Tongue (tissue), 3 donors: ENCODE measurements at places on chromosomes 6 and 20.

- DNase-seq, result no peak
These were observed 158.6 kb upstream of the PREP start for GRCh38 chr6:105561486-105561885.

- peak; percentile 60 for DNase-seq
These were observed 7.9 kb upstream of the MCHR2 start for GRCh38 chr6:100001915-100002388.

- DNase-seq, result peak; percentile 96
These were observed 59.5 kb downstream of the TRIM38 start for GRCh38 chr6:26022132-26022472.

DNA sequence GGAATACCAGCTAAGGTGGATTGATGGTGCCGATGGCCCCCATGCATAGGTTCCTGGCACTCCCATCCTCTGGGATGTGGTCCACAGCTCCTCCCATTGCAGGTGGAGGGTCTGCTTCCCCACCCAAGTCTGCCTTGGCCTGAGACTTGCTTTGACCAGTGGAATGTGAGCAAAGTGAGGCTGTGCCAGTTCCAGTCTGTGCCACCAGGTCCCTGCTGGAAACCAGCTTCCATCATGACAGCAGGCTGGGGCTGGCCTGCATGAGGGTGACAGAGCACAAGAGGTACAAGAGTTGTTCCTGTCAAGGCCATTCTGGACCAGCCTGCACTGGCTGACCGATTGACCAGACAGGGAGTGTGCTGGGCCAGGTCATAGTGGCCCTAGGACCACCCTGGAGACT is 27.0 kb upstream of the CCR6 start:
- DNase-seq, result no peak

DNA sequence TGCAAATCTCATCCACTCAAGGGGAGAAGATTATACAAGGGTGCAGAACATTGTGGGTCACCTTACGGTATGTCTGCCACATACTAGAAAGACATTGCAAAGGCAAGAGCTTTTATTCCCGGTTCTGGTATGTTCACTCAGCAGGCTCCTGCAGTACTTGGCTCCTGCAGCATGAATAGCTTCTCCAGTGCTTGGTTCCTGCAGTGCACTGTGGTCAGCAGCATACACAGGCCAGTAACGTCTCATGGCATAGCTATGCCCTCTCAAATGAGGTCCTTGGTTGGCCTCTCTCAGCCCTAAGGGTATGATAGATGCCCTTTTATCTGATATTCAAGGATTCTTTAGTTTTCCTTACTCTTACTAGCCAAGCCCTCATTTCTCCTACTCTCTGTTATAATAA is 12.6 kb downstream of the TCP11 start:
- no peak for DNase-seq

- no peak for DNase-seq
These were observed 196.3 kb upstream of the MARCKS start for GRCh38 chr6:113660819-113661218.

DNA sequence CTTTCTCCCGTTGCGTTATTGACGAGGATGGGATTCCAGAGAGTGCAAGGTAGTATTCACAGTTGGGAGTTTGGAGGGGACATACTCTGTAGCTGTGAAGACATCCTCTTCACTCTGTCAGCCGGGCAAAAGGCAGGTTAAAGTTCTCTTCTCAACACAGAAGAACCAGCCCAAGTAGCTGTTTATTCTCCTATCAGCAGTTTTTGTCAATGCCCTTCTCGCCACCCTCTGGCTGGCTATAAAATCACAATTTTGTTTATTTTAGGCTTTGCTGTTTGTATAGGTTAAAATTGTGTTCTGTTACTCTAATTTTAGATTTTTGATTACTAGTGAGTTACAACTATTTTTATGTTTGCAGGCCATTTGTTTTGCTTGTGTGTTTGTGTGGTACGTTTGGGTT is 37.9 kb upstream of the MAS1 start:
- peak; percentile 27 for DNase-seq

DNA sequence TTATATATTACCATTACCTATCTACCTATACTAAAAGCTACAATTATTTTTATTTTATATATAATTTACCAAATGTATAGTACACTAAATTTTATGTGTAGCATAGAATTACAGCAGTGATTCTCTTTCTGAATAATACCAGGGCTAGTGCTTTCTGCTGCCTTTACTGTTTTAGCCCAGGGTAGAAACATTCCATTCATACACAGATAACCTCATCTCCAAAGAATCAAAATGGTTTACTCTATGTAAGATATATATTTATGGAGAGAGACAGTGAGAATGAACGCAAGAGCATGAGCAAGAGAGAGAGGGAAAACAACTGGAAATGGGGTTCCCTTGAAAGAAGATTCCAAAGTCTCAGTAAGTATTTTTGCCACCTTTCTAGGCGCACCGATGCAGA is 56.3 kb upstream of the ATXN1 start:
- DNase-seq, result no peak

GRCh38 chr6:147787417-147787816 is 278.9 kb downstream of the SAMD5 start:
- DNase-seq, result no peak

GRCh38 chr6:129110690-129111343 is 227.9 kb downstream of the LAMA2 start:
- DNase-seq, result no peak

DNA sequence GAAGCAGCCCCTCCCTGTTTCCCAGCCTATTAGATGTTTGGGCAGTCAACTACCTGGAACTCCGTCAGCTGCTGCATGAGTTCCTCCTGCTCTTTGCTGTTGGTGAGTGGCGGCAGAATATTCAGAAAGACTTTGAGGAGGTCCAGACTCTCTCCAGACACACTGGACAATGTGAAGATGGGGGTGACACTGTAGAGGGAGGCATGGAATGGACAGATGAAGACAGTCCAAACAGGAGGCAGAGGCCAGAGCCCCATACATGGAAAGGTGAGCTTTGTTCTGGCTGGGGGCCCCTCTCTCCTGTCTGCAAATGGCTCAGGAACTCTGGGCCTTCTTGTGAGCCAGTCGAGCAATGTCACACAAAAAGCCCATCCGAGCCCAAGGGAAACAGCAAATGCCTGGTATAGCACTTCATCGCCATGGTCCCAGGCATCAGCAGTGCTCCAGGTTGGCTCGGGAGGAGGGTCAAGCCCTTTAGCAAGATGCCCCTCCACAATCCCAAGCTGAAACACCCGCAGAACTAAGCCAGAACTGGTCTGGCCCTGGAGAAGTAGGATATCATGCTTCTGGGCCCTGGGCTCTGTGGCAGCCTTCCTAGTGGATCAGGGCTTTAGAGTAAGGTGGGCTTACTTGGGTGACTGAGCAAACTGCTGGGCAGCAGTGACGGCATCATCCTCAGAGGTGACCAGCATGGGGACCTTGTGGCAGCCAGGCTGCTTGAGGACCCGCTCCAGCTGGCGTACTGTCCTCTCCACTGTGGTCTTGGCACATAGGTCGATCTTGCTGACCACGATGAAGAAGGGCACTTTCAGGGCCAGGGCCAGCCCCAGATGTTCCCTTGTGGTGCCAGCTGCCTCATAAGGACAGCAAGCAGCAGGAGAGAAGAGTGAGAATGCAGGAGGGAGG is 4.9 kb downstream of the GTPBP2 start:
- no peak for DNase-seq

GRCh38 chr20:57638173-57638894 is 18.1 kb upstream of the ZBP1 start:
- DNase-seq, result no peak

DNA sequence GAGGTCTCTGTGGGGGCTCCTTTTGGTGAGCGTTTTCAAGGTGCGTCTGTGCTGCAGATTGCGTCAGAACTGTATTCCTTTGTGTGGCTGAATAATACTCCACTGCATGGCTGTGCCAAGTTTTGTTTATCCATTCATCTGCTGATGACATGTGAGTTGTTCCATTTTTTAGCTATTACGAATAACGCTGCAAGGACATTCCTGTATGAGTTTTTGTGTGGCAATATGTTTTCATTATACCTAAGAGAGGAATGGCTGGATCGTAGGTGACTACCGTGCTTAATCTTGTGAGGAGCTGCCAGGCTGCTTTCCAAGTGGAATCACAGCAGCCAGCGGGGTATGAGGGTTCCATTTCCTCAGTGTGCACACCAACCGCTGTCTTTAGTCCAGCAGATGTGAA is 1.1 kb upstream of the DACT2 start:
- DNase-seq, result no peak

DNA sequence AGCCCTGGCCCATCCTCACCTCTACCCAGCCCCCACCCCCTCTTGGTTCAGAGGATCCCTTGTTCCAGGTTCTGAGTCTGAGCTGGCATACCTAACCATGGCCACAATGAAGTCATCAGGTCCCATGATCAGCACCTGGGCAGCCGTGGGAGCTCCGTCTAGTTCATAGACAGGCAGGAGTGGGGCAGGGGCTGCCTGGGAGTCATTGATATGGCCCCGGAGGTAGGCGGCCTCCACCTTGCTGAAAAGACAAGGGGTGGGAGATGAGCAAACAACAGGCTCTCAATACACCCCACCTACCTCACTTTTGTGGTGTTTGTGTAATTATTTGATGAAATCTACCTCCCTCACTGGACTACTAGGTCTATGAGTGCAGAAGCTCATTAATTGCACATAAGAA is 20.4 kb downstream of the GGT7 start:
- no peak for DNase-seq

GRCh38 chr20:57205606-57206219 is 60.7 kb downstream of the BMP7 start:
- DNase-seq, result no peak

GRCh38 chr6:106883808-106884262 is 90.7 kb downstream of the CD24 start:
- DNase-seq, result peak; percentile 25

GRCh38 chr6:118485601-118486550 is 62.2 kb upstream of the PLN start:
- no peak for DNase-seq

DNA sequence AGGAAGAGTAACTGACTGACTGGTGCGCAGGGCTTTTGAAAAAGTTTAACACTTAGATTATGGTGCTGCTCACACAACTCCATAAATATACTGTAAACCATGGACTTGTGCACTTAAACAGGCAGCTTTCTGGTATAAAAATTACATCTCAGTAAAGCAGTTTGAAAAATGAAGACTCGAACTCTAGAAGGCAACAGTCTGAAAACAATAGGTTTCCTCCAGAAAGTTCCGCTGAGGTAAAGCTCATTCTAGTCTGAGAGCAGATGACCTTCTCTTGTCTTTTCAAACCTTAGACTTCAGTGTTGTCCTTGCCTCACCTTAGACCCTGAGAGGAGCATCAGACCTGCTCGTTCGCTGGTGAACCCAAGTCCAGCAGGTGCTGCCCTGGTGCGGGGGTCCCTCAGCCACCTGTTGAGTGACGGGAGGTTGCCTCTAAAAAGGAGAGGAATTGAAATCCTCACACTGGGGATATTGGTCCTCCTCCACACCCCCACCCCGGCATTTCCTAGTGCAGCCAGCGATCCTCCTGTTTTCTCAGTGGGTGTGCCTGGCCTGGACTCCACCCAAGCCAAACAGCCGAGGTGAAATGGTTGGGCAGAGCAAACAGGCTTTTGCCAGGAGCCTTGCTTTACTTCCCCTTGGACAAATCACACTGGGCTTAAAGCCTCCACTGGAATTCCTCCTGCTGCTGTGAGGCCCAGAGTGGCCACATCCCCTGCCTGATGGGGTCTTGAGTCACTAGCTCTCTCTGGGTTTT is 14.7 kb upstream of the PYGB start:
- DNase-seq, result peak; percentile 36

- peak; percentile 75 for DNase-seq
These were observed 15.2 kb downstream of the CDH22 start for GRCh38 chr20:46293084-46293483.

GRCh38 chr20:753136-753535 is 15.2 kb downstream of the SLC52A3 start:
- DNase-seq, result peak; percentile 61

DNA sequence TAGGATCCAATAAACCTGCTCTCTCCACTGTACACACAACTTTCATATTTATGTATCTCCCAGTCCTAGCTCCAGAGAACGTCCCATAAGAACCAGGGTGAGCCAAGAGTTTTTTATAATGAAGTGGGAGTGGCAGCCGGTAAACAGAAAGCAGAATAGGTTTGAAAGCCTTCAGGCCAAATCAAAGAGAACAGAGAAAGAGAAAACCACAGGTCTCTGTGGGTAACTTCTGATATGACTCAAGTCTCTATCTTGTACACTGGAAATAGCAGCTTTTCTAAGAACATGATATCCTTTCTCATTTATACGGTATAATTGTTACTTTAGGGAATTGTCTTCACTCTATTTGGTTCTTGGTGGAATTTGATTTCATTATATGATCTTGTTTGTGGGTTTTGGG is 273.6 kb downstream of the PACRG start:
- no peak for DNase-seq
